ENCODE measurements at places on chromosomes 2 and 18. TPM values are rescaled to one million over a fixed set of nuclear protein-coding genes. Genes with fewer than 3 reads are reported as not detected.

The ANKRD30B gene
- total RNA-seq: not detected

The SNX17 gene
- 96.0 TPM for total RNA-seq

The VWA3B gene
- not detected for total RNA-seq

- H3K27ac ChIP-seq: peak overlapping the region; percentile 79
- peak; percentile 39 for DNase-seq
- H3K36me3 ChIP-seq: peaks cover 79% of the 10 kb centered on the region
- no peak overlapping the region for H3K4me3 ChIP-seq
- H3K4me1 ChIP-seq: peaks cover 32% of the 10 kb centered on the region
These were observed 72.0 kb downstream of the RIF1 start for GRCh38 chr2:151481744-151482143.

DNA sequence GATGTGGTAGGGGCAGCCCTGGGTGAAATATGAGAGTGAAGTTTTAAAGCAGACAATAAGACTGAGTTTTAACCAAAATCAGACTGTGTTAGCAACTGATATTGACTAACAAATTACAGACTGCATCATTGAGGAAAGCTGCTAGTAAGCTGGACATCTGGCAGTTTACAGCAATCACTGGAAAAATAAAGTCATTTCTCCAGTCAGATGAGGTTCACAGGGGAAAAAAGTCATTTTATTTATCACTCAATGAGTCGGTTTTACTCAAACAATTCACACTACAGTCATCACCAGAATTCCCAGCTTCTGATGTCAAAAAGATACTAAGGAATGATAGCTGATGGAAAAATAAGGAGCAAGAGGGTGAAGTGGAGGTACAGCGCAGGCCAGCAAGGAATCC, 10.5 kb upstream of the TMEM177 start:
- no peaks in the 10 kb centered on the region for H3K27me3 ChIP-seq
- H3K27ac ChIP-seq: no peak overlapping the region
- no peaks in the 10 kb centered on the region for H3K4me1 ChIP-seq
- DNase-seq: no peak

DNA sequence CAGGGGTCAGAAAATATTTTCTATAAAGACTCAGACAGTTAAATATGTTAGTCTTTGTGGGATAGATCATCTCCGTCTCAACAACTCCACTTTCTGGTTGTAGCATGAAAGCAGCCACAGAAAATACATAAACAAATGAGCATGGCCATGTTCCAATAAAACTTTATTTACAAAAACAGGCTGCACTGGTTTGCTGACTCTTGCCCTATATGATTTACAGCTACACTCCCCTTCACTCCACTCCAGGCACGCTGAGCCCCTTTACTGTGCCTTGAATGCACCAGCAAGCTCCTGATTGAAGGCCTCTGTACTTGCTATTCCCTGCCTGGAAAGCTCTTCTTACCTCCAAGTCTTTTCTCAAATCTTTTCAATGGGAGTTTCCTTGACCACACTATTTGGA, 5.8 kb upstream of the STAMBP start:
- no peak for DNase-seq
- H3K36me3 ChIP-seq: no peaks in the 10 kb centered on the region
- peak overlapping the region; percentile 39 for H3K27ac ChIP-seq
- peaks cover 4% of the 10 kb centered on the region for H3K27me3 ChIP-seq
- peaks cover 20% of the 10 kb centered on the region for H3K4me1 ChIP-seq
- no peak overlapping the region for H3K4me3 ChIP-seq

DNA sequence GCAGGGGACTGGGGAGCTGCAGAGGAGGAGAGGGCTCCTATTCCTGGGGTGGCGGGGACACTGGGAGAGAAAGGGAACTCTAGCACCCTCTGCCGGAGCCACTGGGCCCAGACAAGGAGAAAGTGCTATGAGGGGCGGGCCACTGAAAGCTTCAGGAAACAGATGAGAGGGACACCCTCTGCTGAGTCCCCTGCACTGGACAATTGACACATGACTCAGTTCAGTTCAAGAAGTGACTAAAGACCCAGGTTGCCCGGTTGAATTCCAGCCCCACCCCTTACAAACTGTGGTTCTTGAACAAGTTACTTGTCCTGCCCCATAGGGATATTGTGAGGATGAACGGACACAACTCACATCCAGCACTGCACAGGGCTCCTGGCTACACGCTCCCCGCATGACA, 5.0 kb downstream of the RUFY4 start:
- no peak overlapping the region for H3K27ac ChIP-seq
- no peaks in the 10 kb centered on the region for H3K27me3 ChIP-seq
- no peaks in the 10 kb centered on the region for H3K4me1 ChIP-seq

GRCh38 chr18:11587846-11588245, 21.6 kb upstream of the SLC35G4 start:
- H3K4me3 ChIP-seq: no peak overlapping the region
- no peaks in the 10 kb centered on the region for H3K27me3 ChIP-seq
- H3K4me1 ChIP-seq: peaks cover 14% of the 10 kb centered on the region
- no peaks in the 10 kb centered on the region for H3K36me3 ChIP-seq
- DNase-seq: no peak
- no peak overlapping the region for H3K27ac ChIP-seq

GRCh38 chr2:144288438-144288837, 231.5 kb downstream of the ZEB2 start:
- peaks cover 5% of the 10 kb centered on the region for H3K4me1 ChIP-seq
- no peak for DNase-seq
- H3K27me3 ChIP-seq: no peaks in the 10 kb centered on the region
- peaks cover 26% of the 10 kb centered on the region for H3K36me3 ChIP-seq
- H3K4me3 ChIP-seq: no peak overlapping the region

- no peak overlapping the region for H3K4me3 ChIP-seq
- no peaks in the 10 kb centered on the region for H3K36me3 ChIP-seq
- H3K4me1 ChIP-seq: no peaks in the 10 kb centered on the region
- no peak overlapping the region for H3K27ac ChIP-seq
- peaks cover 15% of the 10 kb centered on the region for H3K27me3 ChIP-seq
- DNase-seq: no peak
These were observed 33.9 kb downstream of the FN1 start for GRCh38 chr2:215401896-215402379.

DNA sequence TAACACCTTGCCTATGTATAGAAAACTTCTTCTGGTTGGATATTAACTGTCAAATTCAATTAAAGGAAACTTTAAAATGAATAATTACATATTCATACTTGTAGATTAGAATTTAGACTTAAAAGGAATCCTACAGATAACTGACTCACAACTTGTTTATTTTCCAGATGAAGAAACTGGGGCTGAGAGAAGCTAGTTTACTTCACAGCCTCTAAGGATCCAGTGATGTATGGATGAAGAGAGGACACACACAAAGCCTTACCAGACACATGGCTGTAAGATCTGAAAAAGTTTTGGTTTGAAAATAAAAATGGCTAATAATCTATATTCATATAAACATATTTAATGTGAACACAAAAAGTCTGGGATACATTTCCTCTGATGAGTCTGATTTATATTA, 72.3 kb downstream of the PRELID3A start:
- H3K27me3 ChIP-seq: no peaks in the 10 kb centered on the region
- no peak overlapping the region for H3K4me3 ChIP-seq
- H3K4me1 ChIP-seq: no peaks in the 10 kb centered on the region
- H3K27ac ChIP-seq: no peak overlapping the region
- no peaks in the 10 kb centered on the region for H3K36me3 ChIP-seq

- no peaks in the 10 kb centered on the region for H3K27me3 ChIP-seq
- H3K4me3 ChIP-seq: no peak overlapping the region
- no peaks in the 10 kb centered on the region for H3K4me1 ChIP-seq
- no peak for DNase-seq
These were observed 65.5 kb downstream of the BIN1 start for GRCh38 chr2:127041259-127041970.
